ENCODE measurements at places on chromosomes 13 and 19.

DNA sequence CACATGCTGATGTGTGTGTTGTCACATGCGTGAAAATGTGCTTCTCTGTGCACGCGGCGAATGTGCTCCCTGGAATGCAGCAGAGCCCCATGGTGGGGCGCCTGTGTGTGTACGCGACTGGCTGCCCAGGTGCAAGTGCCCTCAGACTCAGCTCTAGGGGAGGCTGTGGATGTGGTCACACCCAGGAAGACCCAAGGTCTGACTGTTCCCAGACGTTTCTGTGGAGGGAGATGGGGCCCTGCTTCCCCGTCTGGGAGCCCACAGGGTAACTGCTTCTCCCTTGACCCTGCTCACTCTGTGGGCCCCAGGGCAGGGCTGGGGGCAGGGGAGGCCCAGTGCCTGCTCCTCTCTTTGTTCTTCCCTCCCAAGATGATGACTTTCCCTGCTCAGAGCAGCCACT, 7.9 kb upstream of the UQCR11 start:
- DNase-seq: no peak

GRCh38 chr13:73481886-73482445, 423.2 kb downstream of the KLF5 start:
- DNase-seq: no peak

DNA sequence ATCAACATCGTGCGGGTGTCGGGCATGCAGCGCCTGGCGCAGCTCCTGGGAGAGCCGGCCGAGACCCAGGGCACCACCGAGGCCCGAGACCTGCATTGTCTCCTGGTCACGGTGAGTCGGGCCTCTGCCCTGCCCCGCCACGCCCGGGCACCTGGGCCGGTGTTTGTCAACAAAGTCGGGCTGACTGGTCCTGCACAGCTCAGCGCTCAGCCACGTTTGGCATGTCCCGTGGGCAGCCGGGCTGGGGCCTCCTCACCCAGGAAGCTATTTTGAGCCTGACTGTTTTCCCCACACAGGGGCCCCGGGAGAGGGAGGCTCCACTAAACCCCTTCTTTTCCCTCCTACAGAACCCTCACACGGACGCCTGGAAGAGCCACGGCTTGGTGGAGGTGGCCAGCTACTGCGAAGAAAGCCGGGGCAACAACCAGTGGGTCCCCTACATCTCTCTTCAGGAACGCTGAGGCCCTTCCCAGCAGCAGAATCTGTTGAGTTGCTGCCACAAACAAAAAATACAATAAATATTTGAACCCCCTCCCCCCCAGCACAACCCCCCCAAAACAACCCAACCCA, 1.3 kb downstream of the GADD45B start:
- no peak for DNase-seq

DNA sequence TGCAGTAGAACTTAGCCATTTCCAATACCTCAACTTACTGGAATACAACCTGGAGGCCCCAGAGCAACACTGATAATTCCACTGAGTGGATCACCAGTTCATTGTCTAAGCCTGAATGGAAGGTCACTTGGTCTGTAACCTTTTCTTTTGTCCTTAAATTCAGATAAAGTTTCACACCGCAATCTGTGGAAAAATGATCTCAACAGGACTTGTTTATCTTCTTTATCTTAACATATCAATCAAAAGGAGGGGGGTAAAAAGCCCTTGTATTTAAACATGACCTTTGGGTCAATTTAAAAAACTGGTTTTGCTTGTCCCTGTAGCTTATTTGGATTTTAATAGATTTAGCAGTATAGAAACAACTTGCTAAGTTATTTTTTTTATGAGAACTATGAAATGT, 21.6 kb downstream of the SAE1 start:
- DNase-seq: no peak

DNA sequence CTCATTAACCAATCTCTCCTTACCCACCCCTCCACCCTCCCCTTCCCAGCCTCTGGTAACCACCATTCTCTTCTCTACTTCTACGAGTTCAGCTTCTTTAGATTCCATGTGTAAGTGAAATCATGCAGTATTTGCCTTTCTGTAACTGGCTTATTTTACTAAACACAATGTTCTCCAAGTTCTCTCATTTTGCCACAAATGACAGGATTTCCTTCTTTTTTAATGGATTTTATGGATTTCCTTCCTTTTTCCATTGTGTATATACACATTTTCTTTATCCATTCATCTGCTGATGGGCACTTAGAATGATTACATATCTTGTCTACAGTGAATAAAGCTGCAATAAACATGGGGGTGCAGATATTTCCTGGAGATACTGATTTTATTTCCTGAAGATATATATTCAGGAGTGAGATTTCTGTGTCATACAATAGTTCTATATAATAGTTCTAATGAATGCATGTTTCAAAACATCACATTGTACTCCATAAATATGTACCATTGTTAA, 20.2 kb downstream of the KCTD12 start:
- no peak for DNase-seq
